ENCODE measurements at places on chromosomes 11 and 22. TPM values are rescaled to one million over a fixed set of nuclear protein-coding genes. Genes with fewer than 3 reads are reported as not detected.
A peak's percentile ranks its signal among the peaks of the same experiment; 100 is the strongest.

The P2RX6 gene
- 0.56 TPM for total RNA-seq

The OR52E8 gene
- total RNA-seq, result not detected

GRCh38 chr22:41023299-41023623 is 69.1 kb upstream of the EP300 start:
- no peak for DNase-seq
- no peak overlapping the region for H3K4me3 ChIP-seq
- no peaks in the 10 kb centered on the region for H3K36me3 ChIP-seq

DNA sequence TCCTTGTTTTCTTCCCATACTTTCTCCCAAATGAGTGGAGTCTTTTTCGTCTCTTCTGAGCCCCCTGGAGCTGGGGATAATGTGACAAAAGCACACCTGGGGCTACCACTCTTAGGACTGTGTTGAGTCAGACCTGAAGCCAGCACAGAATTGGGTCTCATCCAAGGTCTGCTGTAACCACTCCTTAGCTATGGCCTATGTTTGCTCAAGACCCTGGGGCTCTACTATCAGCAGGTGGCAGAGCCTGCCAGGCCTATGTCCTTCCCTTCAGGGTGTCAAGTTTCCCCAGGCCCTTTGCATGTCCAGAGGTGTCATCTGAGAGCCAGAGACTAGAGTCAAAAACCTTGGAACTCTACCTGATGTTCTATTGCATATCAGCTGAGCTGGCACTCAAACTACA is 335.7 kb downstream of the DDX10 start:
- no peaks in the 10 kb centered on the region for H3K4me1 ChIP-seq
- H3K36me3 ChIP-seq, result no peaks in the 10 kb centered on the region
- H3K27me3 ChIP-seq, result no peaks in the 10 kb centered on the region
- DNase-seq, result no peak
- H3K4me3 ChIP-seq, result no peak overlapping the region

DNA sequence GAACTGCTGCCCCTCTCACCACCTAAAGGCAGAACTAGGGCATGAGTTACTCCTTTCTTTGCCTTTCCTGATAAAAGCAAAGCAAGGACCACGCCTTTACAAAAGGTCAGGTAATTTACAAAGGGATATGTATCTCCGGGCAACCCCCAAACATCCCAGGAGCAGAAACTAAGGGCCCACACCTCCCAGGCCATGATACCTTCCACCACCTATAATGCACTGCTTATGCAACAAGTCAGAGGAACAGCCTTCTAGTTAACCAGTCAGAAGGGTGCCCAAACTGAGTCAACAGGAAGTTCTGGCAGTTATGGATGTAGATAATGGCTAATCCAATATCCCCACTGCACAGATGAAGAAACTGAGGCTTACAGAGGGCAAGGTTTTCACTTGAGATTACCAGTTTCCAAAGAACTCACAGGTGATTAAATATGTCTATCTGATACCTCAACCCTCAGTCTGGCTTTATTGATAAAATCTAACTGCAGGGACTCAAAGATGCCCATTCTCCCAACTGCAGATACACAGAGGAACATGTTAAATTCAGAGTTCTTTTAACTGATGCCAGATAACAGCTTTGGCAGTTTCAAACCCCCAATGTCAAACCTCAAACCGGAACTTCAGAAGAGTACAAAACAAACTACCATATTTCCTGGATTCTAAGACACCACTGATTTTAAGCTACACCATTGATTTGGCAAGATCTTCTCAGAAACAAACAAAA is 16.8 kb upstream of the CASTOR1 start:
- H3K27ac ChIP-seq, result no peak overlapping the region
- H3K4me3 ChIP-seq, result no peak overlapping the region
- DNase-seq, result no peak
- no peaks in the 10 kb centered on the region for H3K27me3 ChIP-seq
- H3K4me1 ChIP-seq, result peaks cover 33% of the 10 kb centered on the region

DNA sequence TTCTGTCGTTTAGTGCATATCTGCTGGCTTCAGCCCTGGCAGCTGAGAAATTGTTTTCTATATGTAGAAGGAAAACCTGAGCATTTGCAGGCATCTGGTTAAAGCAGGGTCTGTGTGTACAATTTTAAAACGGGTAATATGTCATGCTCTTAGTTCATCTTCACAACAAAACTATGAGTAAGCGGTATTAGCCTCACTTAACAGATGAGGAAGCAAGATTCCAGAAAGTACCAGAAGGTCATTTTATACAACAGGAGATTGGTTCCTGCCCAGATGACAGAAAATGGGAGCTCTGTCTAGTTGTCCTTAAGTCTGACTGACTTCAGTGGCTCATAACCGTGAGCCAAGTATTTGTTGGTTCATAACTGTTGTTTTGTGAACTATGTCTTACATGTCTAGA is 1.1 kb downstream of the TIMM10B start:
- no peak overlapping the region for H3K27ac ChIP-seq
- DNase-seq, result no peak
- H3K36me3 ChIP-seq, result peaks cover 27% of the 10 kb centered on the region
- no peaks in the 10 kb centered on the region for H3K27me3 ChIP-seq

- H3K4me3 ChIP-seq, result no peak overlapping the region
- peak; percentile 95 for DNase-seq
- no peaks in the 10 kb centered on the region for H3K36me3 ChIP-seq
- H3K27ac ChIP-seq, result peak overlapping the region; percentile 88
These were observed 2.9 kb downstream of the ALDH3B1 start for GRCh38 chr11:68012843-68013610.

DNA sequence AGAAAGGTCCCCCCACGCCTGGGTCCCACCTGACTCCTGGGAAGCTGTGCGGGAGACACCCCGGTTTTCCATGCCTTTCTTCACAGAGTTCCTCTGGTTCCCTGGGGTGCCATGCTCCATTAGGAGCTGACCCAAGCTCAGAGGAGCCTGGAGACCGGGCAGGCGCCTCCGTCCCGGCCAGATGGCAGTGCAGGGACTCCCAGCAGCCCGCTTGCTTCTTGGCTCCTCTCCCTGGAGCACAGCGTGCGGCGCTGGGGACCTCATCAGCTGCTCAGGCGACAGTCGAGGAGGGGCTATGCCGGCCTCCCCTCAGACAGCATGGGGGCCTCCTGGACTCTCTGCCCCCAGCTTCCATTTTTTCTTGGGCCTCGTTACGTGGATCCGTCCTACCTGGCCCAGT is 13.1 kb upstream of the TTLL12 start:
- H3K27me3 ChIP-seq, result peaks cover 24% of the 10 kb centered on the region
- H3K36me3 ChIP-seq, result no peaks in the 10 kb centered on the region
- no peak for DNase-seq

GRCh38 chr11:114219559-114220349 is 76.4 kb upstream of the NNMT start:
- no peak overlapping the region for H3K4me3 ChIP-seq
- no peak overlapping the region for H3K27ac ChIP-seq
- DNase-seq, result peak; percentile 11

DNA sequence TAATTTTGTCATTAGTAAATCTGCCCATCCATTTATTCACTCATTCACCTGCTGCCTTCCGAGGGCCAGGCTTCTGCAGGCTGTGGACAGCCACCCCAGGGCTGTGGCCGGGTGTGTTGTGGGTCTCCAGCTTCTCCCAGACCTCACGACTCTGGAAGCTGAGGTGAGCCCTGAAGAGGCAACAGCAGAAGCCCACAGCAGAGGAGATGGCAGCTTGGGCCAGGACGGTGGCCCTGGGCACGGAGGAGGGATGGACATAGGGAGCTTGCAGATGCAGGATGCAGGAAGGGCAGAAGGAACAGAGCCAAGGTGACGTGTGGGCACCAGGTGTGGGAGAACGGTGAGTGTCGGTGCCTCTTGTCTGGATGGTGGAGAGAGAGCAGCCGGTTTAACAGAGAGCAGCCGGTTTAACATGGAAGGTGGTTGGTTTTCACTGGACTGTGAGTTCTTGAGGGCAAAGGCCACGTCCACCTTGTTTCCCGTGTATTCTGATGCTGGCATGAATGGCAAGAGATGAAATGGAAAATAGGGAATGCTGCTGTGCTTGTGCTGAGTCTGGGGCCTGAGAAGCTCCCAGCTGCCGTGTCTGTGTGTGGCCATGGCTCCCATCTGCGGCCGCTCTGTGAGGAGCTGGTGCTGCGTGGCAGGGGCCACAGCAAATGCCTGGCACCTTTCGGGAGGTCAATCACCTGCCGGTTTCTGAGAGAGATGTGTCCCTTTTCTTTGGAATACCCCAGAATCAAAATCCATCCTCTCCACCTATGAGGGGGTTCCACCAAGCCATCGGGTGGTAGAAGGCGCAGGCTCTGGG is 669.9 kb downstream of the BRD1 start:
- no peak overlapping the region for H3K4me3 ChIP-seq
- no peaks in the 10 kb centered on the region for H3K4me1 ChIP-seq
- DNase-seq, result no peak
- H3K27me3 ChIP-seq, result no peaks in the 10 kb centered on the region
- H3K27ac ChIP-seq, result no peak overlapping the region
